ENCODE measurements at places on chromosomes 1 and 21. TPM values are rescaled to one million over a fixed set of nuclear protein-coding genes. Genes with fewer than 3 reads are reported as not detected.

The LAMB3 gene
- total RNA-seq, result 58.5 TPM

The MYCL gene
- total RNA-seq, result 84.3 TPM

The NCF2 gene
- 3.8 TPM for total RNA-seq

The GABPA gene
- 26.3 TPM for total RNA-seq

The NPR1 gene
- 21.0 TPM for total RNA-seq

DNA sequence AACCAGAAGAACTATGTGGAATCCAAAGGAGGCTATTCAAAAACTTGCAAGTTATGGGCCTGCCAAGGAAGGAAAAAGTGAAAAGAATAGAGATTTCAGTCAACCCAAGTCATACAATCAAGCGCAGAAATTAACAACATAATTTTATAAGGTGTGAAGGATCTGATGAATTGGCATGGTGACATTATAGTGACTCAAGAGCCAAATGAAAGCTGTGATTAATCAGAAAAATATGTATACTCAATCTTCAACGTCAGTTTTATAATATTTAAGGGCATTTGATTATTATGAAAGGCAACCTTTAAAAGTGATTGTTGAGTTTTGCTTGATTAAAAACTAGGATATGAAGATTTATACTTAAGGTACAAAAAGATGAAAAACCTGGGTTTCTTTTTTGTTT is 37.8 kb upstream of the THEM4 start:
- no peak for DNase-seq

GRCh38 chr1:172154551-172154950 is 265.9 kb upstream of the C1orf105 start:
- no peak for DNase-seq

GRCh38 chr1:60273185-60273584 is 199.6 kb upstream of the C1orf87 start:
- DNase-seq, result no peak

GRCh38 chr1:179168536-179168935 is 60.9 kb downstream of the ABL2 start:
- DNase-seq, result no peak

DNA sequence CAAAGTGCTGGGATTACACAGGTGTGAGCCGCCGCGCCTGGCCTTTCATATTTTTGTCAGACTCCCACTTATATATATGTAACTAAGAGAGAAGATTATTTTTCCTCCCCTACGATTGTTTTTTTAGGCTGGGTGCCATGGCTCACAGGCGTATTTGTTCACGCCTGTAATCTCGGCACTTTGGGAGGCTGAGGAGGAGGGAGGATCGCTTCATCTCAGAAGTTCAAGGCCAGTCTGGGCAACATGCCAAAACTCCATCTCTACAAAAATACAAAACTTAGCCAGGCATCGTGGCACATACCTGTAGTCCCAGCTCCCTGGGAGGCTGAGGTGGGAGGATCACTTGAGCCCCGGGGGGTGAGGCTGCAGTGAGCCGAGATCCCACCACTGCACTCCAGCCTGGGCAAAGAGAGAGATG is 23.9 kb upstream of the ITLN2 start:
- DNase-seq, result no peak

GRCh38 chr1:31811605-31812004 is 4.2 kb downstream of the SPOCD1 start:
- DNase-seq, result peak; percentile 38

- DNase-seq, result no peak
Measured at GRCh38 chr1:224489534-224490365, 55.2 kb upstream of the WDR26 start.

GRCh38 chr1:211474451-211474850 is 17.5 kb downstream of the RD3 start:
- DNase-seq, result no peak

DNA sequence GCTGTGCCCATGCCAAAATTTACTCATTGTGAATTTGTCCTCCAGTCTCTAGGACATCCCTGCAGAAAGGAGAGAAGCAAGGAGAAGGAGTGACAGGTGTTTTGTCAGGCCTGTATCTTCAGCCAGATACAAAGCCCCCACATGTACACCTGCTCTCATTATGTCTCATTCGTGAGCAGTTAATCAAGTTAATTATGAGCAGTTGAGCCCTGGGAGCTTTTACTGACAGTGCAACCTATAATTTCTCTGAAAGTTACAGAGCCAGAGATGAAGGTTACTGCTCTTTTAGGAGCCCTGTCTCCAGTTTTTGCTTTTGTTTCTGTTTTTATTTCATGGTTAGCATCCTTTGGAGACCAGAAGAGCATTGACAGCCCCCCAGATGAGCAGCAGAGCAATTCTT is 5.0 kb upstream of the ILDR2 start:
- no peak for DNase-seq

GRCh38 chr21:41808094-41808493 is 41.2 kb upstream of the RIPK4 start:
- DNase-seq, result no peak

- no peak for DNase-seq
Measured at GRCh38 chr21:18089786-18090185, 154.8 kb upstream of the CHODL start.

GRCh38 chr1:14689996-14690615 is 91.6 kb downstream of the KAZN start:
- DNase-seq, result no peak

DNA sequence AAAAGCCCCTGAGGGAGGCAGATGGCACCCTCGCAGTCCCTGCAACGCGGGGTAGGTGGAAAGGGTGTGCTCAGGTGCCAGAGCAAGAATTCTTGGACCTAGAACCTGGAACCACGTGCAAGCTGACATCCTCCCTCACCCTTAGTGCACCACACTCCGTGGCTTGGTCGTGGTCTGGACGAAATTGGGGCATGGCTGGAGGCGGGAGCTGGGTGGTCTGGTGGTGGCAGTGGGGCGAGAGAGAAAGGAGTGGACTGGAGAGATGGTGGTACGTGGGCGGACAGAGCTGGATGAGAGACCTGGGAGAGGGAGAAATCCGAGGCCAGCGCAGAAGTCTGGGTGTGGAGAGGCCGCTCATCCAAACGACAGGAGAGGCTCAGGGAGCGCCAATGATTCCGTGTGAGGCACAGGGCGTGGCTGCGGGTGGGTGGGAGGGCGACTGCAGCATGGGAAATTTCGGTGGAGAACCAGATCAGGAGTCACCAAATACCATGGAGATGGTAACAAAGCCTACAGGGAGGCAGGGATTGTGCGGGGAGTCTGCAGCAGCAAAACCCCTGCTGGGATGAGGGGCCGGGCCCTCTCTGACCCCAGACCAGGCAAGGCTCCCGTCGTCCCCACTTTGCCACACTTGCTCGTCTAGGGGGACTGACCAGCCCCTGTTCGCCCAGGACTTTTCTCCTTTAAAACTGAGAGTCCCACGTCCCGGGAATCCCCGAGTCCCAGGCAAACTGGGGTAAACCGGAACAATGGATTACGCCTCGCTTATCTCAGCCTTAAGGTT is 31.9 kb downstream of the CDCP2 start:
- DNase-seq, result no peak

All from ureter (tissue), 1 donor.